Endothelial cell of umbilical vein (primary cell): ENCODE measurements at places on chromosomes 16 and 17. TPM values are rescaled to one million over a fixed set of nuclear protein-coding genes. Genes with fewer than 3 reads are reported as not detected.

APOBR gene
- total RNA-seq: not detected in 2 replicates

ZFPM1 gene
- 7.5 and 8.2 TPM in 2 replicates for total RNA-seq

SMYD4 gene
- total RNA-seq: 11.5 and 14.6 TPM in 2 replicates

LGALS9B gene
- not detected in 2 replicates for total RNA-seq

CLN3 gene
- total RNA-seq: 33.1 and 40.2 TPM in 2 replicates
